Skin of body (tissue), 3 donors: ENCODE measurements at places on chromosomes 6 and 20. TPM values are rescaled to one million over a fixed set of nuclear protein-coding genes. Genes with fewer than 3 reads are reported as not detected.

RHAG gene
- 5.8 TPM for total RNA-seq

ACSS1 gene
- 19.7 TPM for total RNA-seq

VIP gene
- total RNA-seq, result 0.79 TPM

COX7A2 gene
- 118 TPM for total RNA-seq

CTAGE9 gene
- total RNA-seq, result not detected

VGLL2 gene
- 2.8 TPM for total RNA-seq

TRIM40 gene
- not detected for total RNA-seq

GNAS-AS1 gene
- 1.3 TPM for total RNA-seq

GRCh38 chr6:36201612-36202011, 5.1 kb downstream of the BRPF3 start:
- no peak for DNase-seq

GRCh38 chr6:137772541-137773250, 94.4 kb upstream of the TNFAIP3 start:
- no peak for DNase-seq

DNA sequence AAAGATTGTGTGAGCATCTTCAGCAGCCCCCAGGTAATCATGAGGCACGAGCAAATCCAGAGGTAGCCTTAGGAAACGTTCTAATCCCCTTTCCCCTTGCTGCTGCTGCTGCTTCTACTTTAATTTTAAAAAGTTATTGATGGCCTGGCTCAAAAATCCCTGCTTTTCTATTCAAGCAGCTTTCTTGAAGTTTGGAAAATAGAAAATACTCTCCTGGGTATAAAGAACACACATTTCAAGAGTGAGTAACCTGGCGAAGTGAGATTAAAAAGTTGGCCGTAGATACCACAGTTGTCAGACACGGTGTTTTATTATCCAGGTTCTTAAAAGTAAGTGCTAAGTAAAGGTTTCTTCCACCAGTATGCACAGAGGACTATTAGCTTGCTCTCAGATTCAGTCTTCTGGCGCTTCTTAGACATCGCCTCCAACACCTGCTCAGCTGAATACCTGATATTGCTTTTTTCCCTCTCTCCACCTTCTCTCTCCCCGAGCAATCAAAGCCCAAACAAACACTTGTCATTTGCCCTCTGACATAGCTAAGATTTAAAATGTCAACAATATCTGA, 150.7 kb downstream of the EDN3 start:
- peak; percentile 50 for DNase-seq

DNA sequence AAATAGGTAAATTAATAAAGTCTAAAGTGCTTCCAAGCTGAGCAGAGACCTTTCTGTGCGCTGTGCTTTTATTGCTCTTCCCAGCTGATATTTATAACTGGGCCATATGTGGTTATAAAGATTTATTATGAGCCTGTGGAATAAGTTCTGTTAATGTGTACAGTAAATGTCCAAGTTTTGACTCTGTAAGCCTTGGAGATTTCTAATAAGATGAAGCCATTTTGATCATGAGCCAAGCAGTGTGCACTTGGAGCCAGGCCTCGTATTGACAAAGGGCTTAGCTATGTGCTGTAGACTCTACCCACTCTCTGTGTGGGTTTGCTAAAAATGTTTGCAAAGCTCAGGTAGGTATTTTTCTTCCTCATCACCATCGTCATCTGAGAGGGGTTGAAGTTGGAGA, 361.1 kb downstream of the FOXA2 start:
- DNase-seq, result no peak

DNA sequence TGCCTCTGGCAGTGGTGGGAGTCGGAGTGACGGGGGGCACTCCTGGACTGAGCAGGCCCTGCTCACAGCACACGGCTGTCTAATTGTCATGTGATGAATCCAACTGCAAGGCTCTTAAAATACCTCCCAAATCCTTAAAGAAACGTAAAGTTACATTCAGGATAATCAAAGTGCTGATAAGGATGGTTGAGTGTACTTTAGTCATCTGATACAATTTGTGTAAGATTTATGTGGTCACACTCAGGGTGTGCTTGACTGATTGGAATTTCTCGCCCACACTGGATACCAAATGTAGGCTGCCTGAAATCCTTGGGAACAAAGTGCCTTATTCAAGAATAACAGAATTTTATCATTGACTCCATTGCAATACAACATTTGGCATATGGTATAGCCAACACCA, 238.7 kb downstream of the CDH4 start:
- DNase-seq, result no peak

DNA sequence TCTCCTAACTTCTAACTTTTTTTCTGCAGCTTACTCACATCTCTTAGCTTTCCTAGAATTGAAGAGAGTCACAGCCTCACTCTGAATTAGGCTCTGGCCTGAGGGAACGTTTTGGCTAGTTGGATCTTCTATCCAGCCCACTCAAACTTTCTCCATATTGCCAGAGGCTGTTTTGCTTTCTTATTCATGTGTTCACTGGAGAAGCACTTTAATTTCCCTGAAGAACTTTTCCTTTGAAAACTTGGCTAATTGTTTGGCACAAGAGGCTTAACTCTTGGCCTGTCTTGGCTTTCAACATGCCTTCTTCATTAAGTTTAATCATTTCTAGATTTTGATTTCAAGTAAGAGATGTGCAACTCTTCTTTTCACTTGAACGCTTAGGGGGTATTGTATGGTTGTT, 138.2 kb upstream of the PLCB4 start:
- DNase-seq, result peak; percentile 38

- no peak for DNase-seq
Observed at GRCh38 chr6:36357872-36358225, 21.2 kb upstream of the BNIP5 start.

GRCh38 chr6:79030511-79030910, 47.5 kb downstream of the PHIP start:
- DNase-seq, result no peak
